ENCODE measurements at places on chromosomes 7 and 10. TPM values are rescaled to one million over a fixed set of nuclear protein-coding genes. Genes with fewer than 3 reads are reported as not detected.

Gene HOXA7
- 2.2 TPM for total RNA-seq

Gene DDC
- total RNA-seq: 3.0 TPM

Gene UPK3B
- total RNA-seq: 16.6 TPM

Gene PLCE1
- 10.5 TPM for total RNA-seq

Gene ANK3
- 75.9 TPM for total RNA-seq

Gene EGR2
- 45.6 TPM for total RNA-seq

Gene TYW1B
- total RNA-seq: 6.8 TPM

Gene ARL5B
- total RNA-seq: 10.6 TPM

- H3K36me3 ChIP-seq: no peaks in the 10 kb centered on the region
- no peaks in the 10 kb centered on the region for H3K27me3 ChIP-seq
- peaks cover 12% of the 10 kb centered on the region for H3K4me1 ChIP-seq
- H3K4me3 ChIP-seq: no peak overlapping the region
- no peak overlapping the region for H3K27ac ChIP-seq
These were observed 193.7 kb upstream of the CSTF2T start for GRCh38 chr10:51892965-51893658.

- peaks cover 7% of the 10 kb centered on the region for H3K4me1 ChIP-seq
- H3K36me3 ChIP-seq: no peaks in the 10 kb centered on the region
- no peak overlapping the region for H3K4me3 ChIP-seq
- no peaks in the 10 kb centered on the region for H3K27me3 ChIP-seq
- no peak for DNase-seq
- no peak overlapping the region for H3K27ac ChIP-seq
These were observed 11.8 kb downstream of the MRC1 start for GRCh38 chr10:17820943-17821342.

DNA sequence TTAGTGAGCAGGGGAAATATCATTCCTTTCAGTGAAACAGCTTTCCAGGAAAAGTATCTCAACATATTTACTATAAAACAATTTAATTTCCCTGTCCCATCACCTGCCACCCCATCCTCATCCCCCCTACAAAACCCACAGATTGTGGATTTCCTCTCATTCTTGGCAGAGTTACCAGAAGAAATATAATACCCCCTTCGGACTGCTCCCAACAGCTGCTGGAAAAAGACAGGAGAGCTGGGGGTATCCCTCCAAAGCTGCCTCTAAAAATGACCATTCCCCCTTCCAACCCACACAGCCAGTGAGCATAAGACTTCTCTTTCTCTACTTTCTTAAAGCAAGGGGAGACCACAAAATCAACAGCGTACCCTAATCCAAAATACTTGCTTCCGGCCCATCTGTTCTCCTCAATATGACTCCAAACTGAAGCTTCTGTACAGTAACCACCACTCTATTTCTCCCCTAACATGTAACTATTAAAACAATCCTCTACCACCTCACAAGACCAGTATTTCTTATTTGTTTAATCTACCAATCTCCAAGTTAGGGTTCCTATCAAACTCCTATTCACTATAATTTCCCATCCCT, 7.8 kb downstream of the FBXW4 start:
- H3K36me3 ChIP-seq: no peaks in the 10 kb centered on the region
- H3K4me3 ChIP-seq: no peak overlapping the region

DNA sequence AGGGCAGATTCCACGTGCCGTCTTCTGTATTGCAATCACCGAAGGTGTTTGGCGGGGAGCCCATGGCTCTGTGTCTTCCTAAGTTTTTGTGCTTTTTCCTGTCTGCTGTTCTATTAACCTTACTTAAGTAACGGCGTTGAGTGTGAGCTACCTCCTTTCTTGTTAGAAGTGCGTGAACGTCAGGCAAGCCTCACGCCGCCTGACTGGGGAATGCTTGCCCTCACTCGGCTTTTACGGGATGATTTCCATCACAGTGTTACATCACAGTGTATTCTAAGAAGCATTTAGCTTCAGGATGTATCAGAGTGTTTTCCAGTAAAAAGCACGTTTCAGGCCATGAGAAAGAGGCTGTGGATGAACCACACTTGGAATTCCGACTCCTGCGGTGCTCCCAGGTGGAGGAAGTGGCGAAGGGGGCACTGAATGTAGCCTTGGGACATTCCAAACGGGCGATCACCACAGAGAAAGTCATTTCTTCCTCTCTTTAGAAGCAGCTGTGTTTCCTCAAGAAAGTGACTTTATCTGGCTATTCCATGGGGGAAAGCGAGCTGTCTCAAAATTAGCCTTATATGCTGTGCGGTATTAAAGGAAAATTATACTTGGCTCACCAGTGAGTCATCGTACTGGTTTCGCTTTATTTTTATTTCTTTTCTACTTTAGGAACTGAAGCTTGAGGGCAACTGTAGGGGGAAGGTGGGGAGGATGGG, 290.7 kb downstream of the KLF6 start:
- no peaks in the 10 kb centered on the region for H3K27me3 ChIP-seq
- no peaks in the 10 kb centered on the region for H3K36me3 ChIP-seq
- no peaks in the 10 kb centered on the region for H3K4me1 ChIP-seq

GRCh38 chr7:134782121-134782623, 2.7 kb downstream of the CALD1 start:
- H3K36me3 ChIP-seq: no peaks in the 10 kb centered on the region
- H3K4me3 ChIP-seq: peak overlapping the region; percentile 59
- DNase-seq: no peak

DNA sequence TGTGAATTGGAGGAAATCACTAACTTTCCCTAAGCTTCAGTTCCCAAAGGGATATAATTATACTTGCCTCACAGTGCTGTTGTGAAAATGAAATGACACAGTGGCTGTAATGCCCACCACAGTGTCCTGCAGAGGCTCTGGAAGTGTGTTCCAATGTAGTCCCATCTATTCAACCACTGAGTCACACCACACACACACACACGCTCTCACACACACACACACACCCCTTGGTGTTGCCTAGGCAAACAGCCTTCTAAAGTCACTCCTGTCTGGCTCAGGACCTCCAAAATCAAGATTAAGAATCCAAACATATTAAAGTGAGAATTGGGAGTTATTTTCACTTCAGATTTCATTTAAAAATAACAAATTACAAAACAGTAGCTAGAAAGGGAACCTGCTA, 73.3 kb downstream of the NRCAM start:
- H3K27ac ChIP-seq: no peak overlapping the region
- no peaks in the 10 kb centered on the region for H3K36me3 ChIP-seq
- DNase-seq: no peak
- no peaks in the 10 kb centered on the region for H3K27me3 ChIP-seq

GRCh38 chr10:94308866-94309265, 53.9 kb downstream of the NOC3L start:
- DNase-seq: no peak
- no peaks in the 10 kb centered on the region for H3K27me3 ChIP-seq
- H3K4me3 ChIP-seq: no peak overlapping the region
- H3K4me1 ChIP-seq: no peaks in the 10 kb centered on the region
- H3K36me3 ChIP-seq: no peaks in the 10 kb centered on the region

- no peaks in the 10 kb centered on the region for H3K4me1 ChIP-seq
- no peak for DNase-seq
- H3K27ac ChIP-seq: no peak overlapping the region
- no peaks in the 10 kb centered on the region for H3K27me3 ChIP-seq
- H3K4me3 ChIP-seq: no peak overlapping the region
These were observed 287.6 kb upstream of the POM121L12 start for GRCh38 chr7:52747817-52748216.

GRCh38 chr7:142819530-142819929, 35.3 kb upstream of the EPHB6 start:
- no peak for DNase-seq
- no peak overlapping the region for H3K27ac ChIP-seq
- H3K36me3 ChIP-seq: no peaks in the 10 kb centered on the region
- H3K27me3 ChIP-seq: peaks cover 3% of the 10 kb centered on the region
- no peaks in the 10 kb centered on the region for H3K4me1 ChIP-seq

DNA sequence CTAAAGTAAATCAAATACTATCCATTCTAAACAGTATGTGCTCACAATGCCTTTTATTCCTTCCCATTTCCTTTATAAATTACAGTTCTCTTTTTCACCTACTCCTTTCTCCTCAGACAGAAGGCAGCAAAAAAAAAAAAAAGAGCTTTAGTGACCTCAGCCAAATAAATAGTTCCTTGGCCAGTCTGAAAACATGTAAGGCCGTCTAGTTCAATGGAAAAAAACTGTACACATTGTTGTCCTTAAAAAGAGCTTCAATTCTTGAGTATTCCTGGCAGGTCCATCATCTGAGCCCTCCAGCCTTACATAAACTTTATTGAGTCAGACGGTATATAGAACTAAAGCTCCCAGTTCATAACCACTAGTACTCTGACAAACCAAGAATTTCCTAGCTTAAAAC, 185.4 kb downstream of the CACNA2D1 start:
- H3K4me3 ChIP-seq: no peak overlapping the region
- H3K36me3 ChIP-seq: no peaks in the 10 kb centered on the region
- no peak overlapping the region for H3K27ac ChIP-seq
- H3K27me3 ChIP-seq: no peaks in the 10 kb centered on the region
- no peak for DNase-seq

- no peak overlapping the region for H3K4me3 ChIP-seq
- H3K27me3 ChIP-seq: no peaks in the 10 kb centered on the region
- no peak overlapping the region for H3K27ac ChIP-seq
- H3K4me1 ChIP-seq: no peaks in the 10 kb centered on the region
- no peaks in the 10 kb centered on the region for H3K36me3 ChIP-seq
These were observed 122.3 kb downstream of the PPP1R3A start for GRCh38 chr7:113796557-113796956.

Data from lower lobe of right lung (tissue), 2 donors.